ENCODE measurements at places on chromosomes 4 and X.

- peak; percentile 25 for DNase-seq
Measured at GRCh38 chr4:109169170-109169569, 133.3 kb downstream of the COL25A1 start.

DNA sequence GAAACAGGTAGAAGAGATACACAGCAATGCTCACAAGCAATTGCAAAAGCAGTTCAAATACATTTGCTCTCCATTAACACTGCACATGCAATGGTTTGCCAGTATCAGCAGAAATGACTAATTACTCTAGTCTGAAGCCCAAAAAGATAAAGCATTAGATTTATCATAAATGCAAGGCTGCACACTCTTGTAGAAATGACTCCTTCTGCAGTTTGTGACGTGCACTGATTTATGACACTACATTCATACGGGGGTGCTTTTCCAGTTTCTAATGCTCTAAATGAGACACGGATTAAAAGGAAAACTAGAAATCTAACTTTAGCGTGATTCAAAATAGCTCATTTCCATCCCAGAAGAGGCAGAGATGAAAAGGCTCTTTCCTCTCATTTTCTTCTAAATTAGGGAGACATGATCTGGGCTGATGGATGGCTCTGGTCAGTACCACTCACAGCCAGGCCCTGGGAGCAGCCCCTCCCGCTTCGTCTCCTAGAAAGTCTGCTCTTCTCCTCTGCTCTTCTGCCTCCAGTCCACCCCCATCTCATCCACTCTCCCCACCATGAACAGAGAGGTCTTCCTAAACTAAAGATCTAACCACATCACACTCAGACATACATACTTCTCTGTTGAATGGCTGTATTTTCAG lies 33.2 kb downstream of the PPP2R2C start:
- no peak for DNase-seq

DNA sequence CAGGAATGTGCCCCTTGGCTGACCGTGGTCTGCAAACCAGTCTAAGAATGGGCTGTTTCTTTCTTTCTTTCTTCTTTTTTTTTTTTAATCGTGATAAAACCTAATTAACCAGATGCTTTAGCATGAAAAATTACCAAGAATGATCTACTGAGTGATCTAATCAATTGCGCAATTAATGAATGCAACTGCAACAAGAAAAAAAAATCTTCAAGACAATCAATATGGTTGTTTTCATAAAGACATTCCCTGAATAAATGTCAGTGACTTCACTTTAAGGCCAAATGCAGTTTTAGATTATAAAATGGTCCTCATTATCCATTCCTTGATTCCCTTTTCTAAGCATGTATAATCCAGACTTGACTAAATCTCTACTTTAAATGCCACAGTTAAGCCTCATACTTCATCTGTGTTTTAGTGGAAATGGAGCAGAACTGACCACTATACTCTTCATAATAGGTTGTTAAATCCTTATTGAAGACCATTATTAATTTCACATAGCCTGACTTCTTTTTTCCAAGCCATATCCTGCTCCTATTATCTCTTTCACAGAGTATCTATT lies 51.6 kb upstream of the SETD7 start:
- no peak for DNase-seq

DNA sequence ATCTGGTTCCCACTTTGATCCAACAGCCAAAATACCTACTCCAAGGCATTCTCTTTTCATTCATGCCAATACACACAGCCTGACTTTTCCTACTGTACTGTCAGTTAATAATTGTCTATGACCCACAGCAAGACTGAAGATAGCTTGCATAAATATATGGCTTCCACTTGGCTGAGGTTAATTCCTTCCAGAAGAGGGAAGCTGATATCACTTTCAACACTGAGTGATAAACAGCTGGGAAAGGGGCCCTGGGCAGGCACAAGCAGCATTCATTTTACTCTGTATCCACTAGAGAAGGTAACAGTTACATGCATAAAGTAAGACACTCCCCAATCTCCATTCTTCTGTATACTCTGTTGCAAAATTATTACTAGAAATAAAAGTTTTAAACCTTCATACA lies 200.2 kb upstream of the UGT8 start:
- DNase-seq: no peak

GRCh38 chr4:22910200-22910599 lies 217.5 kb downstream of the GBA3 start:
- DNase-seq: no peak

DNA sequence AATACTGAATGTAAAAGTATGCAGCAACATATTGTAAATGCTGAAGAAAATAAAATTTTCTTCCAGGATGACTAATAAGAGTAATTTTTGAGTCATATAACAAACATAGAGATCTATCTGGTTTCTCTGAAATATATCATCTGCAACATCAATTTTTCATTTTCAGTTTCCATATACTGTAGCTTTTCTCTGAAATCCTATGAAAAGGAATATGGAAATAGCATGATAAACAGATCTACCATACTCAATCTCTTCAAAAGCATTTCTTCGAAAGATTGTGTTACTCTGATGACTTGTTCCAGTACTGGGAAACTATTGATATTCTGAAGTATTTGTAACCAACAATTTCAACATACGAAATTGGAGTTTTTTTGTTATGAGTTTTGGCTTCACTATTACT lies 1156.7 kb downstream of the FAM133A start:
- no peak for DNase-seq

DNA sequence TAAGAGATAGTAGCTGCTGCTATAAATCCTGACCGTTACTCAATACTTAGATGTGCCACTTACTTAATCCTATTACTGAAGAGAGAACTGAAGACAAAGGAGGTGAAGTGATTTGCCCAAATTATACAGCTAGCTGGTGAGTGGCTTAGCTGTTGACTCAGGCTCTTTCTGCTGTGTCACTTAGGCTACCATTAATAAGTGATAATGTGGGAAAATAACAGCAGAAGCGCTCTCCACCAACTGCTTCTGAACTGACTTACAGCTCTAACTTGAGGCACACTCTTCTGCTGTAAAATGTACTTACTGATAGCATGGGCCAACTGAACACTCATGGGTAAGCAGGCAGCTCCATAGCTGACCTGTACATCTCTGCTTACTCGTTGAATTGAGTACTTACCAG lies 7.5 kb upstream of the KLHL5 start:
- DNase-seq: no peak

DNA sequence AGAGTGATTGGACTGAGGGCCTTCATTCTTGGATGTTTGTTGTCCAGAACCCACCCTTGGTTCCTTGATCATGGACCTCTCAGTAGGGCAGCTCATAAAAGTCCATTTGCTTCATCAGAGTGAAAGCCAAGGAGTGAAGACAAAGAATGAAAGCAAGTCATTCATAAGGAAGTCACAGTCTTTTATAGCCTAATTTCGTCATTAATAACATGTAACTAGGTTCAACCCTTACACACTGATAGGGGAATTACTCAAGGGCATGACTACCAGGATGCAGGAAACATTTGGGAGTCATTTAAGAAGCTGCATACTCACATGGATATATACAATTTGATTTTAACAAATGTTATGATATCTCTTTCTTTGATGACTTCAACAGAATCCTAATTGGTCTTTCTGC lies 95.2 kb downstream of the RPA4 start:
- no peak for DNase-seq

DNA sequence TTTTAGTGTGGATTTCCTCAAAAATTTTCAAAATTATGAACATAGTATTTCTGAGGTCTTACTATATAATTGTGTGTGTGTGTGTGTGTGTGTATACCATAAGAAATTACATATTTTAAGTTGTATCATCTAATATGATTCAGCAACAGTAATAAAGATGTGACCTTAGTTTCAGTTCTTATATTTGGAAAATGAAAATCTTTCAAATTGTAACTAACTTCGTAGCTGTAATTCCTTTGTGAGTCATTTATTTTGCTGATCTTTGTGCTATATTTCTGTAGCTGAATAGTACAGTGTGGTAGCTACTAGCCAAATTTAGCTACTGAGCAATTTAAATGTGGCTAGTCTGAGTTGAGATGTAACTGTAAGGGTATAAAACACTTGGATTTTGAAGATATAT lies 116.4 kb downstream of the RAP1GDS1 start:
- peak; percentile 33 for DNase-seq

DNA sequence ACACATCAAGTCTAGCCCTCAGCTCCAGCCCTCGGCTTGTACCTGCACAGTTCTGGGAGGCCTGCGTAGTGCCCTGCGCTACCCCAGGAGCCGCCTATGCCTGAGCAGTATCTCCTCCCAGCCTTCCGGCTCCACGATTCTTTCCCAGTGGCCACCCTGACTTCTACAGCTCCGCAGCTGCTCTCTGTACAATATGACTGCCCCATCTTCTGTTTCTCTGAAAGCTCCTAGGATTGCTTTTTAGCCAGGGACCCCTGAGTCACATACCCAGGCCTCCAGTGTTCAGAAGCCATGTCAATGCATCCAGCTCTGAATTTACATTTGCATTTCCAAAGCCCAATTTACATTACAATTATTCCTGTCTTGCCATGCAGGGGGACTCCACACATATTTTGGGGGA lies 135.5 kb downstream of the PJA1 start:
- DNase-seq: no peak

- DNase-seq: no peak
Measured at GRCh38 chr4:41297832-41298231, 41.1 kb downstream of the UCHL1 start.

- DNase-seq: no peak
Measured at GRCh38 chr4:175787546-175787945, 24.5 kb downstream of the GPM6A start.

DNA sequence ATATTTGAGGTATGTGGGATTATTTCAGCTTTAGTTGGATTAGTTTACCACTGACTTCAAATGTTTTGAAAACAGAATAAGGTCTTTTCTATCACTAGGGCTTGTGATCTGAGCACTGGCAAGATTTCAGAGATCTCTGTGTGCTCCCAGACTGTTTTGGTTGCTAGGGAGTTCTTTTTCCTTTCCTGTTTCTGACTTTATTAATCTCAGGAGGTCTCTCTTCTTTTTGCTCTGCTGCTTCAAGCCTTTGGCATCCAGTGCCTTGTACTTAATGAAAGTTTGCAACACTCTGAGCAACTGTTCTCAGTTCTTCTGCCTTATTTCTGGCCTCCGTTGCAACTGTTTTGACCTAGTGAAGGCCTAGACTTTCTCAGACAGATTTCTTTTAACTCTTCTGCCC lies 32.1 kb upstream of the PAQR3 start:
- DNase-seq: no peak

DNA sequence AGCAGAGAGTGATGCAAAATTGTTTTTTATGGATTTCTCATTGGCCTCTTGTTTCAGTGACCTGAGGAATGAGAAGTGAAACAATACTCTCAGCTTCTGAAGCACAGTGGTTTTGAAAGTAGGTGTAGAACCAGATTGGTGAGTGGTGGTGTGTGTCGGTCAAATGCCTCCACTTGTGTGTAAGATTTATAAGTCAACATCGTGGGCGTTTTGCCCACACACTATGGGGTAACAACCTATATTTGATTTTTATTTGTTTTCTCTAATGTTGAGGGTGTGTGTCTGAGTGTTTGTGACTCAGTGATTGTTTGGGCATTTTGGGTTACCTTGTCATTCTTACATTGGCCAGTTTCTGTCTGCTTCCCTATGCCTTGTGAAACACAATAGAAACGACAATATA lies 23.3 kb downstream of the ADGRL3 start:
- DNase-seq: no peak

- peak; percentile 9 for DNase-seq
Measured at GRCh38 chr4:39526765-39527295, 409 bp downstream of the UGDH start.

- DNase-seq: peak; percentile 72
Measured at GRCh38 chrX:120781403-120781802, 94.3 kb downstream of the CT47B1 start.

GRCh38 chr4:145956288-145956890 lies 17.8 kb upstream of the ZNF827 start:
- DNase-seq: peak; percentile 24

GRCh38 chrX:1533058-1533457 lies 3.9 kb downstream of the P2RY8 start:
- DNase-seq: no peak

- no peak for DNase-seq
Measured at GRCh38 chrX:40145923-40146261, 48.1 kb upstream of the BCOR start.

DNA sequence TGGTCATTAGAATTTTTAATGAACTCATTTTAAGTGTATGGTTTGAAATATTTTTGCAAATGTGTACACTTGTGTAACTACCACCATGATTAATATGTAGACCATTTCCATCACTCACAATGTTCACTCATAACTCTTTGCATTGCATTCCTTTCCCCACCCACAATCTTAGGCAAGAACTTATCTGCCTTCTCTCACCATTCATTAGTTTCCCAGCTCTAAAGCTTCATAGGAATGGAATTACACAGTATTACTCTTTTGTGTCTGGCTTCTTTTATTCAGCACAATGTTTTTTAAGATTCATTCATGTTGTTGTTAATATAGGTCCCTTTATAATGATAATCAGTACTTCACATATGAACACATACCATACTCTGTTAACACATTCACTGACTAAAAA lies 106.1 kb downstream of the ARAP2 start:
- peak; percentile 54 for DNase-seq

- peak; percentile 43 for DNase-seq
Measured at GRCh38 chrX:110086162-110086915, 83.4 kb downstream of the TMEM164 start.

GRCh38 chr4:11719879-11720278 lies 291.2 kb upstream of the HS3ST1 start:
- no peak for DNase-seq

DNA sequence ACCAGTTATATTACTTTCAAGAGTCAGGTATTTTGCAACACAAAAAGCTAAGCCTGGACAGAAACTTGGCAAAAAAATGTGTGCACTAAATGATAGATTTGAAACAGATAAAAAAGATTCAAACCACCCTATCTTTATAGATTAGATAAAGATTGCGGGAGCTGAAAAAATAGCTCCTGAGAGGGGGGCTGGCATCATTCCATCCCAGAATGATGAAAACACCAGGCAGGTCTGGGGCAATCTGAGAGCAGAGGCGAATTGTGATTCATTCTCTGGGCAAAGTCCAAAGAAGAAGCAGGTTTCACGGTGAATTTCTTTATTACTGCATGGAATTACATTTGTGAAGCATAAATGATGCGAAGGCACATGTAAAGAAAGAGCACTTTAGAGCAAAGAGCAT lies 168.5 kb upstream of the DMD start:
- DNase-seq: peak; percentile 0

- DNase-seq: no peak
Measured at GRCh38 chr4:20512033-20512792, 188.0 kb upstream of the PACRGL start.

- DNase-seq: peak; percentile 40
Measured at GRCh38 chrX:48937054-48937907, 18.5 kb upstream of the PIM2 start.

DNA sequence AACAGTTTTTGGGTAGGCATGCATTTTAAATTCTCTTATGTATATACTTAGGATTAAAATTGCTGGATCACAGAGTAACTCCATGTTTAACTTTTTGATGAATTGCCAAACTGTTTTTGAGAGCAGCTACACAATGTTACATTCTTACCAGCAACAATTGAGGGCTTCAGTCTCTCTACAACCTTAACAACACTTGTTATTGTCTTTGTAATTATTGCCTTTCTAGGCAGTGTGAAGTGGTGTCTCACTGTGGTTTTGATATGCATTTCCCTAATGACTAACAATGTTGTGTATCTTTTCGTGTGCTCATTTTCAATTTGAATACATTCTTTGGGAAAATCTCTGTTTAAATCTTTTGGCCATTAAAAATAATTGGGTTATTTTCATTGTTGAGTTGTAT lies 17.3 kb upstream of the F11 start:
- DNase-seq: no peak

- DNase-seq: no peak
Measured at GRCh38 chrX:10794203-10794630, 173.8 kb upstream of the MID1 start.
